Endodermal cell (in vitro differentiated cells): ENCODE measurements at places on chromosomes 3 and 15. TPM values are rescaled to one million over a fixed set of nuclear protein-coding genes. Genes with fewer than 3 reads are reported as not detected.

DNA sequence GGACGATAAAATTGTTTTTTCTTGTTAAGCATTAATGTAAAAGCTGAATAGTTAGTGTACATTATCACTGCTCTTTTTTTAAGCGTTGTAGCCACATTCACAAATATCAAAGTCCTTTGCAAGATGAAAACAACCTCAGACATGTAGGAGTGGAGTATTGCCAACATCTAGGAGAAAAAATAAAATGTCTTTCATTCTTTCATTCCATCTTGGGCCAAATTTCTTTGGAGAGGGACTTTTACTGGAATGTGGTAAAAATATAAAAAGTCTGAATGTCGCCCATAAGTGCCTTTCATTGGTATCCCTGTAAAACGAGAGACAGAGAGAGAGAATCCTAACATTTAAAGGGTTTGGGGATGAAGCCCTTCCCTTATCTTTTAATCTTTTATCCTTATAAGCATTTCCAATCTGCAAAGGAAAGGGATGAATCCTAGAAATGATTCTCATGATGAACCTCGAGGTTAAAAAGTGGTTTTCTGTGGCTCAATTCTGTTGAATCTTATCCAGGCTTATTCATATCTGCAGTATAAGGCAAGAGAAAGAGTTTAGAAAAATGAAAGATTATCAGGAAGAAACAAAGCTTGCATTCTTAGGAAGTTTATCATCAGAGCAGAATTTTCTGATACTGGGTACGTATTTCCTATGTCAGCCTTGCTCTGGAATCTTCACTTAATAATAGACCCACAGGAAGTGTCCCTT lies 1031.7 kb downstream of the MCTP2 start:
- no peaks in the 10 kb centered on the region for H3K36me3 ChIP-seq
- H3K4me3 ChIP-seq = no peak overlapping the region
- DNase-seq = no peak
- H3K27me3 ChIP-seq = no peaks in the 10 kb centered on the region

GRCh38 chr3:135231737-135232136 lies 436.7 kb downstream of the EPHB1 start:
- no peaks in the 10 kb centered on the region for H3K36me3 ChIP-seq
- H3K4me3 ChIP-seq = no peak overlapping the region
- DNase-seq = no peak
- no peaks in the 10 kb centered on the region for H3K4me1 ChIP-seq
- no peak overlapping the region for H3K27ac ChIP-seq

DNA sequence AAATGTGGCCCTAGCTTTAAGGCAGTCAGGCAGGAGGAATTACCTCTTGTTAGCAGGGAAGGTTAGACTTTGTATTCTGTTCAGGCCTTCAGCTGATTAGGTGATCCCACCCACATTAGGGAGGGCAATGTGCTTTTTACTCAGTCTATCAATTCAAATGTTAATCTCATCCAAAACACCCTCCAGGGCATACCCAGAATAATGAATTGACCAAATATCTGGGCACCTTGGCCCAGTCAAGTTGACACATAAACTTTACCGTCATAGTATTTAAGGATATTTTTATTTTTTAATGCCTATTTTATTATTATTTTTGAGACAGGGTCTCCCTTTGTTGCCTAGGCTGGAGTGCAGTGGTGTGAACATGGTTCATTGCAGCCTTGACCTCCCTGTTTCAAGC lies 146.1 kb downstream of the PTPRG start:
- no peaks in the 10 kb centered on the region for H3K36me3 ChIP-seq
- no peak overlapping the region for H3K4me3 ChIP-seq
- no peaks in the 10 kb centered on the region for H3K27me3 ChIP-seq
- no peak overlapping the region for H3K27ac ChIP-seq
- DNase-seq = no peak

The GOLGA6L4 gene
- 4.3 and 4.5 TPM in 2 replicates for total RNA-seq

DNA sequence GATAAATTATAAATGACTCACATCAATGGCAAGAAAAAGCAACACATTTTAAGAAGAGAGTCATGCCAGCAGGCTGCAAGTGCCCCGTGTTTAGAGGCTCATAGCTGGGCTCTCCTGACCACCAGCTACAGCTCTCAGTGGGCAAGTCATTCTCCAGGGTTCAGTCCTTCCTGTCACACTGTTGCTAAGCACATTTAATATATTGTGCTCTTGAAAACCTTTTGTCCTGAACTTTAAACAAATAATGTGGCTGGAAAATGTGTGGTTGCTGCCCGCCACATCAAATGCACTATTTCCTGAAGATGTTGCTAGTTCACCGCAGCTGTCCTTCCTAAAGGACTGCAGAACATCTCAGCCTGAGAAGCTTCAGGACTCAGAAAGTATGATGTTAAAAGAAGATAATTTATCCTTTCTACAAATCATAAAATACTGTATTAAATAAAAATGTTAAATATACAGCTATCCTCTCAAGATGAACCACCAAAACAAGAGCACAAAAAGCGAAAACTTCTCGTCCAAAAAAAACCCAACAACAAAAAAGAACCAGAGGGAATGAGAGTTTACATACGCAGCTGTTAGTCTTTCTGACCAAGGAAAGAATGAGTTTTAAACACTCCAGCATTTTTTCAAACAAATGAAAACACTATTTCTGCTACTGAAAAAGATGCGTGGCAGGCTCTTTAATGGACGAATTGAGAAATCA lies 951 bp downstream of the TARS3 start:
- H3K36me3 ChIP-seq = peaks cover 32% of the 10 kb centered on the region
- peaks cover 3% of the 10 kb centered on the region for H3K4me1 ChIP-seq
- H3K4me3 ChIP-seq = peak overlapping the region; percentile 89

- DNase-seq = no peak
- H3K27me3 ChIP-seq = no peaks in the 10 kb centered on the region
- peaks cover 26% of the 10 kb centered on the region for H3K4me1 ChIP-seq
- no peaks in the 10 kb centered on the region for H3K36me3 ChIP-seq
- peak overlapping the region; percentile 61 for H3K4me3 ChIP-seq
- no peak overlapping the region for H3K27ac ChIP-seq
Observed at GRCh38 chr3:37994639-37994972, 4.0 kb downstream of the VILL start.

GRCh38 chr15:48355377-48355776 lies 24.1 kb downstream of the DUT start:
- H3K4me1 ChIP-seq = no peaks in the 10 kb centered on the region
- H3K4me3 ChIP-seq = no peak overlapping the region
- no peak for DNase-seq
- H3K27ac ChIP-seq = no peak overlapping the region
- H3K36me3 ChIP-seq = no peaks in the 10 kb centered on the region

DNA sequence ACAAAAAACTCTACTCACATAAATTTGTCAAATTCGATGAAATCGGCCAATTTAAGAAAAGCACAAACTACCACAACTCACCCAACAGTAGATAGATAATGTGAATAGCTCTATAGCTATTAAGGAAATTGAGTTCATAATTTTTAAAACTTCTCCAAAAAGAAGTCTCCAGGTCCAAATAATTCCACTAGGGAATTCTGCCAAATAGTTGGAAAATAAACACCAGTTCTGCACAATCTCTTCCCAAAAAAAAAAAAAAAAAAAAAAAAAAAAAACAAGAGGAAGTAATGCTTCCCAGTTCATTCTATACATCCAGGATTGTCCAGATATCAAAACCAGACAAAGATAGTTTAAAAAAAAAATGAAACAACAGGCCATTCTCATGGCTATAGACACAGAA lies 164.2 kb downstream of the POLR2M start:
- no peaks in the 10 kb centered on the region for H3K27me3 ChIP-seq
- no peaks in the 10 kb centered on the region for H3K36me3 ChIP-seq
- H3K4me1 ChIP-seq = no peaks in the 10 kb centered on the region
- H3K27ac ChIP-seq = no peak overlapping the region
- no peak overlapping the region for H3K4me3 ChIP-seq

DNA sequence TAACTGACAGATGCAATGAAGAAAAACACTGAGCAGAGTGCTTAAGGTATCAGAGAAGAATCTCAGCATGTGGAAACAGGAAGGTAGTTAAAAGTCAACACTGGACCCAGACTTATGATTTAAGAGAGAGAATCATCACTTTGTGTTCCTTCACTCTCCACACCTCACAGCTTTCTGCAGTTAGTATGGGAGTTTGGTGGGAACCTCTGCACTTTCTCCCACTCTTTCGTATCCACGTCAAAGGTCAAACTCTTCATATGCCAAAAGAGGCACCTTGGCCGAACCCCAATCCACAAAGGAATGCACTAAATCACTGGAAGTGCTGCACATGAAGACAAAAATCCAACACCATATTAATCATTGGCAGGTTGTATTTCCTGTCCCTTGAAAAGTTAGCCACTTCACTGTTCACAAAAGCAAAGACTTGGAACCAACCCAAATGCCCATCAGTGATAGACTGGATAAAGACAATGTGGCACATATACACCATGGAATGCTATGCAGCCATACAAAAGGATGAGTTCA lies 361.2 kb downstream of the MAGI1 start:
- H3K27ac ChIP-seq = no peak overlapping the region
- H3K27me3 ChIP-seq = no peaks in the 10 kb centered on the region
- H3K4me1 ChIP-seq = peaks cover 2% of the 10 kb centered on the region
- no peaks in the 10 kb centered on the region for H3K36me3 ChIP-seq
- no peak overlapping the region for H3K4me3 ChIP-seq

The GUCA1C gene
- not detected in 3 replicates for total RNA-seq

GRCh38 chr15:62962101-62962995 lies 80.2 kb upstream of the TPM1 start:
- DNase-seq = no peak
- H3K36me3 ChIP-seq = no peaks in the 10 kb centered on the region
- H3K27me3 ChIP-seq = no peaks in the 10 kb centered on the region
- H3K27ac ChIP-seq = no peak overlapping the region
- no peak overlapping the region for H3K4me3 ChIP-seq
- H3K4me1 ChIP-seq = no peaks in the 10 kb centered on the region

- no peaks in the 10 kb centered on the region for H3K36me3 ChIP-seq
- no peak overlapping the region for H3K4me3 ChIP-seq
- DNase-seq = no peak
- no peaks in the 10 kb centered on the region for H3K27me3 ChIP-seq
- H3K4me1 ChIP-seq = peaks cover under 1% of the 10 kb centered on the region
- H3K27ac ChIP-seq = peak overlapping the region; percentile 47
Observed at GRCh38 chr3:78729946-78730345, 1037.9 kb downstream of the ROBO1 start.

DNA sequence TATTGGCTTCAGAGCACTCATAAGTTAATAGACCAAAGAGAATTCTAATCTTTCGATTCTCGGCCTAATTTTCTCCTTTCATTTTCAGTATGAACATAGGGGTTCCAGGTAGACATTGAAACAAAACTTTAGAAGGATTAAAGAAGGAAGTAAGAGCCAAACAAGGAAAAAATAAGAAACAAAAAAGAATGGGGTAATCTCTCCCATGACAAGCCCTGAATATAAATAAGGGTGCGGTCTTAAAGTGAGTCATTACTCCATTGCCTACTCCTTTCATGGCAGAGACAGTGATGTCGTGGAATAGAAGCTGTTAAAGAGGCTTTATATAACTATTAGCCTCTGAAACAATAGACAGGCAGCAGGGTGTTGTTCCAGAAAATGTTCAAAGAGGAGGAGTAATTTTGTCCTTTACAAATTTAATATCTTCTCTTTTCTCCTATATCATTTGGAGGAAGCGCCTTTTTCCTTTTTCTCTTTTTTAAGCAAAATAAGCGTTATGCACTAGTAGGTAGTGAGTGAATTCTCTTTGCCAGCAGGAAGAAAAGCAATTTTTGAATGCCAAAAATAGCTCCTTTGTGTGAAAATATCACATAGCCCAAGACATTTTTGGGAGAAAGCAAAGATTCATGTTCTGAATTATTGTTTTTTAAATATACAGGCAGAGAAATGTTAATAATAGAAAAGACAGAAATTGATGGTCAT lies 607.9 kb upstream of the KCNMB2 start:
- no peaks in the 10 kb centered on the region for H3K4me1 ChIP-seq
- no peak overlapping the region for H3K4me3 ChIP-seq
- no peaks in the 10 kb centered on the region for H3K27me3 ChIP-seq
- no peak overlapping the region for H3K27ac ChIP-seq
- no peak for DNase-seq

The WDR49 gene
- total RNA-seq = 1.2 and 1.6 TPM in 2 replicates

The ANKRD63 gene
- 0.41 TPM in 1 of 2 replicates, not detected in the other for total RNA-seq

- DNase-seq = no peak
- H3K27ac ChIP-seq = no peak overlapping the region
- H3K36me3 ChIP-seq = no peaks in the 10 kb centered on the region
- H3K4me3 ChIP-seq = no peak overlapping the region
Observed at GRCh38 chr15:23497710-23498111, 50.7 kb upstream of the GOLGA6L2 start.

DNA sequence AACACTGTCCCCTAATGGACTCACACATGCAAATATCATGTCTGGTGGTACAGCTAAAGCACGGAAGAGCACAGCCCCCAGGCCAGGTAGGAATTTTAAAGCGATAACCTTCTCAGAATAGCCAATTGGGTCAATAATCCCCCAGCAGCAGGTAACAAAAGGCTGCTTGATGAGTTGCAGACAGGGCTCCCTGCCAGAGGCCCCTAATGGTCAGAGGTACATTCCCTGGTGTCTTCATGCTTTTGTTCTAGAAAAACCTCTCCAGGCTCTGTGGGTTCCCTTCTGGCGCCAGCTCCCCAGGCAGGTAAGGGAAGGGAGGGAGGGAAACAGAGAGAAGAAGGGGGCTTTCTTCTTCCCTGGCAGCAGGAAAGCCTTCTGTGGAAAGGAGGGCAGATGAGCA lies 43.4 kb upstream of the PRTG start:
- H3K4me3 ChIP-seq = no peak overlapping the region
- peak overlapping the region; percentile 61 for H3K27ac ChIP-seq
- no peaks in the 10 kb centered on the region for H3K36me3 ChIP-seq
- no peaks in the 10 kb centered on the region for H3K27me3 ChIP-seq
- H3K4me1 ChIP-seq = peaks cover 3% of the 10 kb centered on the region
- DNase-seq = peak; percentile 78

- no peaks in the 10 kb centered on the region for H3K27me3 ChIP-seq
- peak; percentile 10 for DNase-seq
- H3K4me1 ChIP-seq = no peaks in the 10 kb centered on the region
- H3K36me3 ChIP-seq = no peaks in the 10 kb centered on the region
- no peak overlapping the region for H3K27ac ChIP-seq
- no peak overlapping the region for H3K4me3 ChIP-seq
Observed at GRCh38 chr3:43874290-43874689, 183.6 kb downstream of the ABHD5 start.

GRCh38 chr3:169264711-169265110 lies 398.8 kb downstream of the MECOM start:
- no peak overlapping the region for H3K27ac ChIP-seq
- DNase-seq = no peak
- peaks cover 3% of the 10 kb centered on the region for H3K4me1 ChIP-seq
- H3K36me3 ChIP-seq = no peaks in the 10 kb centered on the region
- H3K27me3 ChIP-seq = no peaks in the 10 kb centered on the region
- no peak overlapping the region for H3K4me3 ChIP-seq

DNA sequence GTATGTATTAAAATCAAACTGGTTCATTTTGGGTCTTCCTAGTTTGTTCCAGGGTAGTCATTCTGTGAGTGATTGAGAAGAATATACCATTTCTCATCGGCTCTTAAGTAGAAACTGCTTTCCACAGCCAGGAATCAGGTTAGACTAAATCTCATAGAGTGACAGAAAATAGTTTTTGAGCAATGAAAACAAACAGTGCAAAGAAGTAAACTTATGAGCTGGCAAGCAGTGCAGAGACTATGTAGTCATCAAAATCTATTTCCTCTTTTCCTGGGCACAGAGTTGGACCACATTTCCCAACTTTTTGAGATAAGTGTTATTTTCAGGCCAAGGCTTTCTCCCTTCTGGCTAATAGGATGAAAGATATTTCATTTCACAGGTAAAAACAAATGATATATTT lies 66.5 kb downstream of the UBE3A start:
- H3K27me3 ChIP-seq = no peaks in the 10 kb centered on the region
- H3K36me3 ChIP-seq = peaks cover 76% of the 10 kb centered on the region
- H3K4me1 ChIP-seq = no peaks in the 10 kb centered on the region
- DNase-seq = no peak
- H3K27ac ChIP-seq = no peak overlapping the region

The SH3GL3 gene
- 3.5 and 4.9 TPM in 2 replicates for total RNA-seq

The SLTM gene
- total RNA-seq = 96.8 and 104 TPM in 2 replicates
